A549 (cell line): ENCODE measurements at places on chromosomes 1 and 21.

DNA sequence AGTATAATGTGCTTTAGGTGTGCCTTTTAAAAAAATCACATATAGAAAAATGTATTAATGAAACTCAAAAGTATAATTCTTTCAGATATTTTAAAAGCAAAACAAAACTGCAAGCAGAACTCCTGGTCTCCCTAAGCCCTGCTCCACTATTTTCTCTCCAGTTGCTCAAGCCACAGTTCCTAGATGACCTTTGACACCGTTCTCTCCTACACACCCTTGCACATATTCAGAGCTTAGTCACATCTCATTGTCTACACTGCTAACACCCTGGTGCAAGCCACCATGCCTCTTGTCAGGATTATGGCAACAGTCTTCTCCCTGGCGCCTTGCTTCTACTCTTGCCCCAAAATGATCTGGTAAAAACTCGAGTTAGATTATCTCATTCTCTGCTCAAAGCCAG, 50.2 kb upstream of the ROR1 start:
- no peak for DNase-seq

DNA sequence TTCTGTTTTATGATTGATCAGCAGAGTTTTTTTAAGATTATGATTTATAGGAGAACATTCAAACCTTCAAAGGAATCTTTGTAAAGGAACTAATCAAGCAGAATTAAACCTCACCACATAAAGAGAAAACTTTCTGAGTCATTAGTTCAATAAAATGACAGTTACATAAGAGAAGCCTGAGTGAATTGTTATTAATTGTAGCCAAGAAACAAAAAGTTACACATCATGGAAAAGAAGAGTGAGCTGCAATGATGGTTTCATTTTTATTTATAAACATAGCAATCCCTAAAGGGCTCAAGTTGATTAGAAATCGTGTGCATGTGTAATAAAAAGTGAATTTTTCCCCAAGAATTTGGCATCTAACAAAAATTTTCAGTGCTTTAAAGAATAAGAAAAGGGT, 731.4 kb downstream of the LTN1 start:
- DNase-seq: no peak

DNA sequence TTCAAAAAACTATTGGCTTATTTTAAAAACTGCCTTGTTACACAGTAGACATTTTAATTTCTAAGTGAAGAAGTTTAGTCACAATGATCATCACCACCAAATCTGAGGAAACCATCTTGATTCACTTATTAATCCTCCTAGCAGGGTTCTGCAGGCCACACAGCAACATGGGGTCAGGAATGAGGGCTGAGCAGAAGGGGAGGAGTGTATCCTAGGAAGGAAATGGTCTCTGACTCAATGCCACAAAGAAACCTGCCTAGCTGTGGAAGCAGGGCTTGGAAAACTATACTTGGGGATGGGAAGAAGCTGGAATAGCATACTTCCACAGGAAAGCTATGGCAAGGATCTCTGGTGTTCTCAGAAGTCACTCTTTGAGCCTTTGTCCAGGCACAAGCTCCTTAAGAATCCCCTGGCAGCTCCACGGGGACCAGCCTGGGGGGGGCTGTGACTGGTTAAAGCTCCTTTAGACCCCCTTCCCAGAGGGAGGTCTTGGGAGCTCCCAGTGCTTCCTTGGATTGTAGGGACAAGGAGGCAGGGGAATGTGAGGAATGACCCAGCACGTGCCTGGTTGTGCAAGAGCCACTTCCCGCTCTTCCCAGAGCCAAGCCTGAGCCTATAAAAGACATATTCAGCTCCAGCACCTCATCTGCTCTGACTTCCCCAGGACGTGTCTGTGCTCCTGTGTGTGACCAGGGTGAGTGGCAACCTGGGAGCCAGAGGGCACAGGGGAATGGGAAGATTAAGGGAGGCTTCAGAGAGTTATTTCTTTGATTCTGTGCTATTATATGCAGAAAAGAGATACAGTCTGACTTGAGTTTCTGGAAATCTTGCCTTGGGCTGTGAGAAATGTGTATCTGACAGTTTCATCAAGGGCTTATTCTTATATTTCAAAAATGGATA, at the start of gene LCE2A:
TSS of gene LCE2A (plus strand) at position 645 of the 900 bp plus-strand sequence. CDS start 557 bp downstream, outside the sequence.
- DNase-seq: no peak

- no peak for DNase-seq
These were observed 262.4 kb downstream of the ST6GALNAC3 start for GRCh38 chr1:76336931-76337371.

GRCh38 chr1:109470245-109470644, 3.9 kb downstream of the SYPL2 start:
- DNase-seq: no peak

- no peak for DNase-seq
These were observed 32.7 kb upstream of the TMEM125 start for GRCh38 chr1:43237121-43237520.

DNA sequence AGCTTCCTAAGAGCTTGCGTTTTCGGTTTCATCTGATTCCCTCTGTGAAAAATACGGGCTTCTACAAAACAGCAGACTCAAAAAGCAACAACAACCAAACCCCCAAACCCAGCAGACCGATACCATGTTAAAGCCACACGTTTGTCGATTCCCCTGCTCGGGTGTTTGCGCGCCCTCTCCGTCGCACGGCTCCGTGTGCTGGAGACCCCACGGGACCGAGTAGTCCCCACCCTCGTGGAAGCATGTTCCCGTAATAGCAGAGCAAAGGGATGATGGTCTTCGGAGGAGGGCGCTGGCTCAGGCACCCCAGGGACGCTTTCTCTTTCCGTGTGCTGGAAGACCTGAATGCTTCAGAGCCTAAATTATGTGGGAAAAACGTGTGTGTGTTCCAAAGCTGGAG, 42.7 kb downstream of the AGPAT3 start:
- DNase-seq: no peak

DNA sequence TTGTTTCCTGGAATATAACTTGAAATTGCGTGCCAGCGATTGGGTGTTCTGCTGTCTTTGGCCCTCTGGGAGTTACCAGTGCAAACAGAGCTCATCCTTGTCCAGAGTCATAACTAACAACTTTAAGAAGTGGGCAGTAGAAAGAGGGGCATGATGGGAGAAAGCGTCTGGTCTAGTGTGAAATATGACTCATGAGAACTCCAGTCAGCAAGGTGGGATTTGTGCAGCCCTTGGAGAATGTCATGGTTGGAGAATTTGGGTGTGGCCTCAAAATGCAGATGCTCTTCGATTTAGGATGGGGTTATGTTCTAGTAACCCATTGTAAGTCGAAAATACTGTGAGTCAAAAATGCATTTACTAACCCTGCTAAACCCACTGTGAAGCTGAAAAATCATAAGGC, 12.9 kb downstream of the ATP1B1 start:
- peak; percentile 91 for DNase-seq

DNA sequence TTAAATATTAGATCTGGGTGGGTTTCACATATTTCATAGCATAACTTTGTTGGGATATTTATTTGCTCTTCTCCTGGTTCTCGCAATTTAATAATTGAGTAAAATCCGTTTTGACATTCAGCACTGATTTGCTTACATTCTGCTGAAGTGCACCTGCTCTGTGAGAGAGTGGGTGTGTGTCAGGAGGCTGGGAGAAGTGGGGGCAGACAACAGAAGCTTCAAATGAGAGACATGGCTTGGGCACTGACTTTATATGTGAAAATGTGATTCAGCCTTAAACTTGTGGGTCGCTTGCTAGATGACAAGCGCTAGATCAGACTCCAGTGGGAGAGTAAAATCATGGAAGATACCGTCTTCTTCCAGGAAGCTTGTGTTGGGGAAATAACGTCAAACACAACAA, 32.4 kb upstream of the KCNA2 start:
- no peak for DNase-seq

DNA sequence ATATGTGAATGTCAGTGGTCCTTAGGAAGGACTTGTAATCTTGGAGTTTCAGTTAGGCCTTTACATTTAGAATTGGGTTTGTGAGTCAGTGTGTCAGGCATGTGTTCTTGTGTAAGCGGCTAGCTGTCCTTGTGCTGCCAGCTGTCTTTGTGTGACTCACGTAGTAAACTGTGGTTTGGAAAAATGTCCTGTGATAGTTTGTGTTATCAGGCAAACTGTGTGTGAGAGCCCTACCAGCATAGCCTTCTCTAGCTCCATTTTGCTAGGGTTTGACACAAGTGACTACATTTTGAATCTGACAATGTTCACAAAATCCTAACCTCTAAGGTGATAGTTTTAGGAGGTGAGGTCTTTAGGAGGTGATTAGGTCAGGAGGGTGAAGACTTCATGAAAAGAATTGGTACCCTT, 6.9 kb upstream of the SLC35D1 start:
- DNase-seq: peak; percentile 32

DNA sequence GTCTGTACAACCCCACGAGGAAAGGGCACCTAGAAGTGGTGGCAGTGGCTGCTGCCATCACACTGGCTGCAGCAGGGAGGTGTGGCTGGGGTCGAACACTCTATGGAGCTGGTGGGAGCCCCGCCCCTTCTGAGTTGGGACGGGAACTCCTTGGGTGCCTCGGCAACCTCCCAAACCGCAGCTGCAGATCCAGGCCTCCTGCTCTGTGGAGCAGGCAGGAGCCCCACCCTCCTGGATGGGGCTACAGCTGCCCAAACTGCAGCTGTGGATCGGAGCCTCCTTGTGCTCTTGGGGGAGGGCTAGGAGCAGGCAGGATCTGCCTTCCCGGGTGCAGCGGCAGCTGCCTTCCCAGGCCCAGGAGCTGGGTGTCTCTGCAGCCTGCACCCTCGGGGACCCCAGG, 38.9 kb upstream of the TARDBP start:
- DNase-seq: no peak

DNA sequence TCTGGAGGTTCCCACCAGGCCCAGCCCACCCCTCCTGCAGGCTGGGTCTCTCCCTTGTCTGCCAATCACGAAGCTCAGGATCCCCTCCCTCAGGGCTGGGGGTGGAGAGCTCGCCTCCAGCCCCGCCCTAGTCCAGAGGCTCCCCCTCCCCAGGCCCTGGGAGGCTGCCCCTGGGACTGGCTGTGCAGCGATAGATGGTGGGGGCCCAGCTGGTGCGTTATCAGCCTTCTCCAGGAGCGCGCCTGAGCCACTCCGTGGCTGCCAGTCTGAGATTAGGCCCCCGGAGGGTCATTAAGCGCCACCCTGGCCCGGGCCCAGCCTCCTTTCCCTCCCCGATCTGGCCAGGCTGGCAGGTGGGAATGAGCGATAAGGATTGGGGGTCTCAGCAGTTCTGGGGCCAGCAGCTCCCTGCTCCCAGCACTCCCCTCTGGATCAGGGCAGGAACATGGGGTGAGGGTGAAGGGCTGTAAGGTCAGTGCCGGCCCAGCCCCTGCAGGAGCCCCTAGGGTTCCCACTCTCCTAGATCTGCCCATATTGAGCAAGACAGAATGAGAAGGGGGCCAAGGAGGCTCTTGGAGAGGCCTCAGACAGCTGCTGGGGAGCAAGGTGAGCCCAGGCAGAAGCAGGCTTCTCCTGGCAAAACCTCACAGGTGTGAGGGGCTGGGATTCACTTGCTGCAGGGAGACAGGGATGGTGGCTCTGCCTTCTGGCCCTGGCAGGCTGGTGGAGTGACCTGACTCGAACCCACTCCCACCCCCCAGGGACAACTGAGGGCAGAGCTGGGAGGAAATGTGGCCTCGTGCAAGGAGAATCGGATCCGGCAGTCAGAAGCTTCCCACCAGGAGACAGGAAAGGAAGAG, 8.5 kb downstream of the PDZK1IP1 start:
- no peak for DNase-seq

GRCh38 chr1:77757603-77758002, 2.0 kb downstream of the USP33 start:
- DNase-seq: no peak

GRCh38 chr1:160665330-160666078, 18.7 kb upstream of the SLAMF1 start:
- no peak for DNase-seq

DNA sequence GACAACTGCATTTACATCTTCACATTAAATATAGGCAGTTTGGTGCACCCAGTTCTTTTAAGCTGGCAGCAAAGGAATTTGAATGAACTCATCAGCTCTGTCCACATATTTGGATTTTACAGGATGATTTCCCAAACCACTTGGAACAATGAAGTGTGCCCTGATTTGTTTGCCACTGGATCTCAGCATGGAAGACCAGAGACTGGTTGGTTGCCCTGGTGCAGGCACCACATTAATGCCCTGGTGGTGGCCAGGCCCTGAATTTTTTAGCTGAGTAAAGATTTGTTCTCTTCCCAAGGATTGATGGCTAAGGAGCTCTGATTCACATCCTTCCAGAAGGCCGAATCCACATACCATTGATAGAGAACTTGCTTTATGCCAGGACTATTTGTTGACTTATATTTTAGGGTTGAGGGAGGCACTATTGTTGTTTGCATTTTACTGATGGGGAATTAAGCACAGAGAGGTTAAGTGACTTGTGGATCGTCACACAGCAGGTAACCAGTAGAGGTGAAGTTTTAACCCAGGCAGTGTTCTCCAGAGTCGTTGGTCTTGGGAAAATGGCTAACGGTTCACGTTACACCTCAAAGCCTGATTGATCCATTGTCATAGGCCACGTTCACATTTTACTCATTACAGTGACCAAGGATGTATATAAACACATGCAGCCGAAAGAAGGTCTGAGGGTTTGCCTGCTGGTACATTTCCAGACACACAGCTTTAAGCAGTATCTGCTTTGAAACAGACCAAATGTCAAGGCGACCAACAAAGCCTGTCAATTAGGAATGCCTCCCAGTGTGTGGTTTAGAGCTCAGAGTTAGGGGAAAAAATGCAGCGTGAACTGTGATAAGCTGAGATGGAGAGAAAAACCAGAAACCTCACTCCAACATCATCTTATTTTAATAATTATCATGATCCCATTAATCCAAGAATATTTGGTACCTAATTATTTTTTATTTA, 50.7 kb downstream of the KAZN start:
- no peak for DNase-seq

- DNase-seq: no peak
These were observed 14.6 kb upstream of the MPZL1 start for GRCh38 chr1:167706931-167707877.

DNA sequence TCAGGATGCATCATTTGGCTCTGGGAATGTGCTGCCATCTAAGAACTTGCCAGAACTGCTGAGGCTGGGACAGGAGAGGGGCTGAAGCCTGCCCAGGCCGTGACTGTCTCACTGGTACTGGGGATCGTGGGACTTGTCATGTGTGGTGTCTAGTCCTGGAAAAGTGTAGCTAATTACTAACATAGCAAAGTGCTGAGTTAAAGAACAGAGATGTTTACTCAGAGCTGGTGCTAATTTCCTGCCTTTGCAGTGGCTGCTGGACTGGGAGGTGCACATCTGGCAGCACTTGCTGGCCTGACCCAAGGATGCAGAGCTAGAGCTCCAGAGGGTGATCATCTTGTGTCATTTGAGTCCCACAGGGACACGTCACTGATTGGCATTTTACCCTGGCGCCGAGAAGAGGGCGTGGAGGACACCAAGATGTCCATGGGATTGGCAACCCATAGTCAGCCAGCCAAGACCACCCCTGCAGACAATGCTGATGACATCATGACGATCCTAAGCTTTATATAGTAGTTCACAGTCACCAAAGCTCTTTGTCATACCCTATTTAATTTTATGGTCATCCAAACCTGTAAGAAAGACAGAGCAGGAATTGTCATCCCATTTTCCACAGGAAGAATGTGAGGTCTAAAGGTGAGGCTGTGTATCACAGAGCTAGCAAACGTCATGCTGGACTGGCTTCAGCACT, 110.1 kb upstream of the SLC44A3 start:
- no peak for DNase-seq

- DNase-seq: no peak
These were observed 66.3 kb upstream of the TLR5 start for GRCh38 chr1:223209293-223209898.

GRCh38 chr1:202275061-202275770, 66.5 kb downstream of the UBE2T start:
- DNase-seq: no peak

GRCh38 chr1:232899839-232900238, 50.6 kb upstream of the NTPCR start:
- peak; percentile 7 for DNase-seq
